NCI-H1417 treated with DMSO at 0.1 percent for 48 hours (cell line): ENCODE measurements at places on chromosomes 7 and 10.

DNA sequence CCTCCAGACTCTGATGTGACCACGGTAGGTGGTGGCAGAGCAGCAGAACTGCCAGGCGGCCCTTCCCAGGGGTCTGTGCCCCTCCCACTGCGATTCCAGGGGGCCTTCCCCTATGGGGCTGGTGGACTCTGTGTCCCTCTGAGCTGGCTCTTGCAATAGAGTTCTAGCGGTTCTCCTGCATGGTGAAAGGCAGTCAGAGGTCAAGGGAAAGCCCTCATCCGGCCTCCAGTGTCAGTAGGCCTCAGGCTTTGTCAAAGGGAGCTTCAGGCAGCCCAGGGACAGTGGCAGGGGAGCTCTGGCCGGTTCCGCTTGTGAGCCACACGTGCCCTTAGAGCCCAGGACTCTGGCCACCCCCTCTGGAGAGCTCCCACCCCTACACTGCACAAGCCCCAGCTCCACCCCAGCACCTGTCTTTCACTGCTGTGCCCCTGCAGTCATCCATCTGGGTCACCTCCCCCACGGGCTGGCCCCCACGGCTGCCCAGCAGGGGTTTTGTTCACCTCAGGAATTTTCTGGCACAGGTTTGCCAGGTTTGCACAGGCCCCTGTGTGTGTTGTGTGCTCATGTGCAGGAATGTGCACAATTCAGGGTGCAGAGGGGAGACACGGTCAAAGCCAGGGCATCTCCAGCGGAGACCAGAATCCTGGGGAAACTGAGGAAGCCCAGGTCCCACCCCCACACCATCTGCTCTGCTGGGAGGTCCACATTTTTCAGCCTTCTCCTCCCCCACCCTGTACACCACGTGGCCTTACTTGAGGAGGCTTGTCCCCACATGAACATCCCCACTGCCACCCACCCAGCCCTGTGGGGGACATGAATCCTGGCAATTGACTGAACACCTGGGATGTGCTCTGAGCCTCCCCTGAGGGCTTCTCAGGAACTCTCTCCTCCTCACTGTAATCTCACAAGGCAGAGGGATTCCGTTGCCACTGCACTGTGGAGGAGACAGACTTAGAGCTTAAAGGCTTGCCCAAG is 23.8 kb downstream of the C10orf105 start:
- no peak for DNase-seq

DNA sequence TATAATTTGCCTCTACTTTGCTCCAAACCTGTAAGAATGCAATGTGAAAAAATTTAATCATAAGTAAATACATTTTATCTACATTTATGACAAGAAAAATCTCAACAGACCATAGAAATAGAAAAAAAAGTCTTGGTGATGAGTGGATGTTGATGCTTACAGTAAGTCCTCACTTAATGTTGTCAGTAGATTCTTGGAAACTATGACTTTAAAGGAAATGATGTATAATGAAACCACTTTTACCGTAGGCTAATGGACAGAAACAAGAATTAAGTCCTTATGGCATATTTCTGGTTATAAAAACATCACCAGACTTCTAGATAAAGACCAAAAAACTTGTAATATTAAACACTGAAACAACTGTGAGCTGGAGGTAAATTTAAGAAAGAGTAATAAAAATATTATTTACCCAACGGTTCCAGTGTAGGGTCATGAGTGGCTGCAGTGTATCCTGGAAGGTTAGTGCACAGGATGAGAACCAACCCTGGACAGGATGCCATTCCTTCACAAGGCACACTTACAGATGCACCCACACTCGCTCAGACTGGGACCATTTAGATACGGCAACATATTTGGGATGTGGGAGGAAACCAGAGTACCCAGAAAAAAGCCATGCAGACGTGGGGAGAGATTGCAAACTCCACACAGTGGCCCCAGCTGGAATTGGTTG is 76.3 kb downstream of the GLCCI1 start:
- no peak for DNase-seq

- DNase-seq = no peak
Measured at GRCh38 chr10:122461367-122461728, at the start of gene HTRA1. Gene HTRA1, plus strand, starts transcription at chr10:122461553. Its CDS starts 100 bp downstream, at chr10:122461653.

DNA sequence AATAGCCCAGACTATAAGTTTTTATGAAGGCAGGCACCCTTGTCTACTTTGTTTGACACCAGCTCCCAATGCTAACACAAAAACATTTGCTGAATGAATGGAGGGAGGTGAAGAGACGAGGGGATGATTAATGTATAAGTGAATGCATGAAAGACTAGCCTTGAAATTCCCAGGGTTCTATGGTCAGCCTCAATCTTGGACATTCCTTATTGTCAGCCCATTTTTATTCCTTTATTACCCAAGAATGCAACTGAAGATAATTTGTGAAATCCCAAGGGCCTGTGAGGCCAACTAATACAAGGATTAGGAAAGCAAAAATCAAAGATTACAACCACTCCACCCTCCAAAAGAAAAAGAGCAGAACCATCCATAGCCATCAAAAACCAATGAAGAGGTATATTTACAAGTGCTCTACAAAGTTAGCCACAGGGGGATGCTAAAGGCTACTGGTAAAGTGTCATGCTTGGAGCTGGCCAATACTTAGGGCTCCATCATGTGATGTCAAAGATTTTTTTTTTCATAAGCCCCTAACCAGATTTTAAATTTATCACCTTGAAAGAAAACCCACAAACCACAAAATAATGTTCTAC is 40.0 kb upstream of the ASAH2 start:
- no peak for DNase-seq

GRCh38 chr10:35700487-35700882 is 58.4 kb upstream of the FZD8 start:
- DNase-seq = no peak

GRCh38 chr10:44713307-44713706 is 197.8 kb upstream of the TMEM72 start:
- no peak for DNase-seq
